Mesendoderm (in vitro differentiated cells): ENCODE measurements at places on chromosomes 6 and 20.

DNA sequence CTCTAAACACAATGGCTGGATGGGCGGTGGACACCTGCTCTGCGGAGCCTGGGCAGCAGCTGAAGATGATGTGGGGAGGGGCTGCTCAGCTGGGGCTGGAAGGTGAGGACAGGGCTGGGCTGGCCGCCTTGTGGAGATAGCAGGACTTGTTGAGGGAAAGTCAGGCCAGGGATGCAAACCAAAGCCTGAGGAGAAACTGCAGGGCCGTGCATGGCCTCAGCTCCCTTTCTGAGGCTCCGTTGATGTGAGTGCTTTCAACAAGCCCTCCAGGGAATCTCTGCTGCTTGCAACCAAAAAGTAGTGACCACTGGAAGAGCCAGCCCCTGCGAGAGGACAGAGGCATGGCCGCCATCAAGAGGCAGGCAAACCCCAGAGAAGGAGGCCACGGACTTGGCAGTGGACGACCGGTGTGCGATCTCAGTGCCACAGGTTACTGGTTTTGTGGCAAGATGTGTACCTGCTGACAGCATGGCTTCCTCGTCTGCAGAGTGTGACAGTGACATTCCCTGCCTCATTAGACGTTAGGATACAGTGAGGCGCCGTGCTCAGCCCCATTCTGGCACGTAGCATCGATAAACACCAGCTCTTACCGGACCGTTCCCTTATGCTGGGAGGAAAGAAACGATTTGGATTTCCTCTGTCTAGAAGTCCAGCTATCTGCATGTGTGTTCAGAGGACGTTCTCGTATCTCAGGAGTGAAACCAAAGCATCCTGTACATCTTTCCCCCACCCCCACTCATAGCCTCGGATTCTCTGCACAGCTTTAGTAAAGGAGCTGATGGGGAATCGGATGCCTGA is 37.9 kb downstream of the ERMARD start:
- peak; percentile 42 for DNase-seq

- DNase-seq: no peak
These were observed 494.1 kb downstream of the PREX1 start for GRCh38 chr20:48333707-48334106.

GRCh38 chr6:132320007-132320406 is 81.3 kb downstream of the MOXD1 start:
- no peak for DNase-seq

GRCh38 chr20:61727761-61728160 is 337.9 kb downstream of the TAF4 start:
- DNase-seq: no peak

DNA sequence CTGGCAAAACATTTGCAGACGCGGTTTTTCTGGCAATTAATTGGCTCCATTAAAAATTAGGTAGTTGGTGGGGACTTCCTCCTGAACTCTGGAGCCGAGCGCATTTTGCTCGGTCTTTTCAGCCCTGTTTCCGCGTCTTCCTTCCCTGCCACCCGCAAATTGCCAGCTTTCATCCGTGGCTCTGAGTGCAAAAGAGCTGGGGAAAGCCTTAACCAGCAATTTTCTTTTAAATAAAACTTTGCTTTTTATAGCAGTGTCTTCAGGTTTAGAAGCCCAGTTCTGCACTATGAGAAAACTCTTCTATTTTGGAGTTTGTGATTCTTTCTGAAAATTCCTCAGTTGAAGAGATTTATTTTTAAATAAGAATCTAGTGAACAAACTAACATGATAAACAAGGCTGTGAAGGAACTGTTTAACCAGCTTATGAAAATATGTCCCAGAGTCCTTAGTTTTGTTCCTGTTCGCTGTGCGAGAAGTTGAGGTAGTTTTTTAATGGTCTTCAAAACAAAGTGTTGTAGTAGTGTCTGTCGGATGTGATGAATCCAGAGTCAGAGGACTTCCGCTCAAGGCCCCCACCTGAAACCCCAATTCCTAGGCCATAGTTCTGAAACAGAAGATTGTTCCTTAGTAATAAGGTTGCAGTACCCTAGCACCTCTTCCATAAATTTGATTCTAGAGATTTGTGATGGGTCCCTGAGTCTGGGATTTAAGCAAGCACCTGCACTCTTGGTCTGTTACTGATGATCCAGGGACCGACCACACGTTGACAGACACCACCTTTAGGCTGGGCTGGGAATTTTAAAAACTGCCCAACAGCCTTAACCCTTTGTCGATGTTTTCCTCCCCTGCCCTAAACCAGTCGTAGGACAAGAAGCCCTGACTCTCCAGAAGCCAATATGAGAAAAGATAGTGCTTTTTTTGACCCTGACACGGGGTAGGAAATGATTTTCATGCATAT is 950 bp downstream of the KCTD20 start:
- DNase-seq: peak; percentile 80

DNA sequence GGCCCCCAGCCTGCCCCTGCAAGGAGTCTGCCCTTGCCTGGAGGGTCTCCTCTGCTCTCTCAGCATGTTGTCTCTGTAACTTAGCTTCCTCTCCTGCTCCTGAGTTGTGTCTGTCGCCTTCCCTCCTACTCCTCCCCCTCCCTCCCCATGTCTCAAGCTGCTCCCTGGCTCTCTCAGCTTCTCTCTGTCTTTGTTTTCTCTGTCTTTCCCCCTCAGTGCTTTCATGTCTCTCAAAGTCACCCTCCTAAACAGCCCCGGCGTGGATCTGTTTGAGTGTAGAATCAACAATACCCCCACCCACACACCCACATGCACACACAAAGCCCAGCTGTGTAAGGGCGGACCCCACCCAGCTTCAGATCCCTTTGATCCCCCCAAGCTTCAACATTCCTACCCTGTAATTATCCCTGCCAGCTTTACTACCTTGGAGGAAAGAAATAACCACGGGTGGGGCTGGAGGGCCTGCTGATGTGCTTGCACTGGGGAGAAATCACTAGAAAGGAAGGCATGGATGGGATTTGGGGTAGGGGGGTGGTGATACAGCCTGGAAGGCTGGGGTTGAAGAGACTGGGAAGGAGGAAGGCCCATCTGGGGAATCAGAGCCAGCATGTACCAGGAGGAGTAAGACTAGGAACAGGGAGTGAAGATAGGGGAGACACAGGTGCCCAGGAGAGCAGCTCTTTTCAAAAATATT is 1.0 kb upstream of the LY6G6D start:
- peak; percentile 87 for DNase-seq

- no peak for DNase-seq
These were observed 194.4 kb upstream of the PLCB4 start for GRCh38 chr20:8874437-8874836.

GRCh38 chr6:12148317-12148801 is 136.2 kb downstream of the HIVEP1 start:
- no peak for DNase-seq

DNA sequence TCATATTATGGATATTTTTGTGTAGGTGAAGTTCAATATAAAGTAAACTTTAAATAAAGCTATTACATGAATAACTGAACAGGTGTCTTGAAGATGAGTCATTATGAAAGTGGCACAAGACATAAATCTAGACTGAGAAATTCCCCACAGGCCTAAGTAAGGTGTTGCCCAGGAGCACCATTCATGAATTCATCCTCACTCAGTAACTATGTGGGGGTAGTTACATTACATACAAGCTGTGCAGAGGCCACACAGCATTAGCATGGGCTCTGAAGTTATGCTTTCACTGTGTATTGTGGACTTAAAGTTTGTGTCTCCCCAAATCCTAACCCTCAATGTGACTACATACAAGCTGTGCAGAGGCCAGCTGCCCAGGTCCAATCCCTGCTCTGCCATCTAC is 65.9 kb downstream of the BCAS1 start:
- DNase-seq: no peak

GRCh38 chr6:69390125-69390524 is 406.7 kb downstream of the LMBRD1 start:
- DNase-seq: no peak

GRCh38 chr6:137673603-137674002 is 179.4 kb upstream of the OLIG3 start:
- no peak for DNase-seq

- DNase-seq: peak; percentile 27
These were observed 305.3 kb upstream of the RGS17 start for GRCh38 chr6:153436351-153436750.

GRCh38 chr20:445514-446336 is 16.6 kb downstream of the TBC1D20 start:
- no peak for DNase-seq

GRCh38 chr20:17882834-17883591 is 85.6 kb downstream of the SNX5 start:
- DNase-seq: no peak

GRCh38 chr20:11015440-11015839 is 341.6 kb upstream of the JAG1 start:
- DNase-seq: no peak
